Neuronal stem cell (in vitro differentiated cells): ENCODE measurements at places on chromosomes 2 and 18.
A peak's percentile ranks its signal among the peaks of the same experiment; 100 is the strongest.

DNA sequence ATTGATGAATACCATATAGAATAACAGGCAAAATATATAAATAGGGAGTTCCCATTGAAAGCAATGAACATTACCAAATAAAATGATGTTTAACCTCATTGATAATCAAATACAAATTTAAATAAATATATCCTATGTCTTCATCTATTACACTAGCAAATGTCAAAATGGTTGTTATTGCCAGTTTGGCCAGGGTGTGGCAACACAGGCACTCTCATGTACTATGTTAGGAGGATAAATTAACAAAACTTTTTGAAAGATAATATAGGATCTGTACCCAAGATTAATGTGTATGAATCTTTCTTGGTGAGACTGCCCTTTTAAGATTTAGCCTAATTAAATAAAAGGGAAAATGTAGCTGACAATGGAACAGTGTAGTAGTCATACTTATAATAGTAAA, 659.3 kb downstream of the ERBB4 start:
- no peaks in the 10 kb centered on the region for H3K27me3 ChIP-seq
- no peak for DNase-seq
- H3K4me1 ChIP-seq, result no peaks in the 10 kb centered on the region
- no peak overlapping the region for H3K4me3 ChIP-seq
- no peak overlapping the region for H3K27ac ChIP-seq

- H3K27me3 ChIP-seq, result no peaks in the 10 kb centered on the region
- H3K4me1 ChIP-seq, result no peaks in the 10 kb centered on the region
- peak overlapping the region; percentile 13 for H3K4me3 ChIP-seq
- no peaks in the 10 kb centered on the region for H3K36me3 ChIP-seq
- H3K27ac ChIP-seq, result no peak overlapping the region
Measured at GRCh38 chr2:75424936-75425619, 135.7 kb downstream of the EVA1A start.

DNA sequence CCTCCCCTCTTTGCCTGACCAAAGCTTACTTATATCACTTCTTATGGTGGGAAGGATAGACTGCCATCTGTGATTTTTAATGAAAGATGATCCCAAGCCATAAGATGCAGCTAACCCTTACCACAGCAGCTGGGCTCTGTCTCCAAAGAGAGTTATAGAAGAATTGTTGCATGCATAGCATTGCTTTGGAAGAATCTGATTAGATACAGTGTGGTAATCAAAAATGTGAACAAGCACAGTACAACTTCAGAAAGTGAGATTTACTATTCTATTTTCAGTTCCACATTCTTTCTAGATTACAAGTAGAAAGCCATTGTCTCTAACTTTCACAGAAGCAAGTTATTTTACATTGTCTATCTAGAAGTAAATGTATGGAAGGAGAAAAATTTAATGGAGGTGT, 129.0 kb upstream of the ACVR2A start:
- no peak overlapping the region for H3K27ac ChIP-seq
- no peaks in the 10 kb centered on the region for H3K4me1 ChIP-seq
- no peak for DNase-seq
- no peaks in the 10 kb centered on the region for H3K36me3 ChIP-seq

- H3K4me1 ChIP-seq, result peaks cover 14% of the 10 kb centered on the region
- no peaks in the 10 kb centered on the region for H3K36me3 ChIP-seq
- no peak overlapping the region for H3K27ac ChIP-seq
- H3K4me3 ChIP-seq, result no peak overlapping the region
Measured at GRCh38 chr18:7616661-7617060, 49.5 kb downstream of the PTPRM start.

DNA sequence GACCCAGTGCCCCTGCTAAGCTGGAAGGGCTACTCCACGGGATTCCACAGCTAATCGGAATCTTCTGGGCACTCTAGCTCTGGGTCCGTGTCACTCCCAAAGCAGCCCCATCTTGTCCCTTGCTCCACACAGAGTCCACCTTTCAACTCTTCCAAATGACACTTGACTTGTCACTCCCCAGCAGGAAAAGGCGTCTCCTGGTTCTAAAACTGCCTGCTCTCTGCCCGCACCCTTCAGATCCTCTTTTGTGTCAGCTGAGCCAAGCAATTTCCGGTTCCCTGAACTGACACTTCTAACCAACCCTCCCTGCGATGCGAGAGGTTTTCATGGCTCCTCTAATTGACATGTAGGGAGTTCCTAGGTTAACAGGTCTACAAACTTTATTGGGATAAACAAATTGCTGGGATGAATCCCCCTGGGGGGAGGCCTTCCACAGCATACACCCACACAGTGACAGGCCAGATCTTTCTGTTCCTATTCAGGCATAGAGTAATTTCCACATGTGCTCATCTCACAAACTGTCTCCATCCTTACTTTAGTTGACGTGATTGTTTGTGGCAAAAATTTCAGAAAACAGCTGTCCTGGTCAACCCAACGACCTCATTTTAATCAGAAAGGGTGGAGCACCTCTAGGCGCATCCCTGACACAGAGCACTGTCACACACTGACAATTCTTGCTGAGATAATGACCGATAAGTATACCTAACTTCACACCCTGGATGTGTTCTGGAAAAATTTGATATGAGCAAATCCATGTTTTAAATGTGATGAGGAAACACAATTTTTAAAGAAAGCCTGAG, 104.9 kb downstream of the RBMS1 start:
- H3K4me3 ChIP-seq, result no peak overlapping the region
- DNase-seq, result no peak
- no peaks in the 10 kb centered on the region for H3K27me3 ChIP-seq
- H3K36me3 ChIP-seq, result no peaks in the 10 kb centered on the region
